ENCODE measurements at places on chromosomes 4 and X.
A peak's percentile ranks its signal among the peaks of the same experiment; 100 is the strongest.

DNA sequence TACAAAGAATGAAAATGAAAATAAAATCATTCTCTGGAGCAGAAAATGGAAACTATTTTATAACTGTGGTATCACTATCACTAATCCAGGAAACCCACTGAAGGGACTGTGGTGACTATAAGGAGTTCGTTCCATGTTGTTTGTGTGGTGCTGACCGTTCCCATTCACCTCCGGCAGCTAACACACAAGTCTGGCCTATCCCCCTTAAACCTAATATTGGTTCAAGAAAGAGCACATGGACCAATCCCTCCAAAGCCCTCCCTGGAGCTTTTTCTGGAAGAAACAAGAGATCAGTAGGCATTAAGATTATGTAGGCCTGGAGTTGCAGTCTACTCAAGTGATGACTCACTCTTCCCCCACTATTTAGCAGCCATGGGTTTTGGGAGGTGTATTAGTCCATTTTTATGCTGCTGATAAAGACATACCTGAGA is 25.9 kb upstream of the FAM241A start:
- DNase-seq = peak; percentile 3

DNA sequence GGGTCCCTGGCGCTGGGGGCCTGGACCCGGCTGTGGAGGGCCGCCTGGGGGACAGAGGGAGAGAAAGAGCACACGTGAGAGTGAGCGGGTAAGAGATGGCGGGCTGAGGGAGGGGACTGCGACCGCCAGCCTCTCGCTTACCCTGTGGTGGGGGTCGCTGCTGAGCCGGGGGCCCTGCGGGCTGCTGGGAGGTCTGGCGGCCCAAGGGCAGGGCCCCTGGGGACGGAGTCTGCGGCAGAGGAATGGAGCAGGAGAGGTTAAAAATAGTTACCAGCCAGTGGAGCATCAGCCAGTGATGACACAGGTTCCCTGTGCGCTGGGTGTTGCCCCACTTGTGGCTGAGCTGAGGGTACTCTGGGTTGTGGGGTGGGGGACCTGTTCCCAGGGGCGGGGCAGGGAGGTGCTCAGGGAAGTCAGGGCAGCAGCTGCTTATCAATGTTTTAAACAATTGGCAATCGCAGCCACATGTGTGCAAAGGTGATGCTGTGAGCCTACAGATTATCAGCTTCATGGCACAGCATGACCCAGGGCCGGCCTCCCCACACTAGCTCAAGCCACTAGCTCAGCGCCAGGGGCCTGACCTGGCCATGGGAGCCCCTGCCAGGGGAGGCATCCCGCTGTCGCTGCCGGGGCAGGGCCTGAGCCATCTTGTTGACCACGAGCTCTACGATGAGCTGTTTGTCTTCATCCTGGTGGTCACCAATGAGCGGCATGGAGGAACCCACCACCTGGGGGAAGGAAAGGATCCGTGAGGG is 7.5 kb upstream of the TIMP1 start:
- no peak for DNase-seq

DNA sequence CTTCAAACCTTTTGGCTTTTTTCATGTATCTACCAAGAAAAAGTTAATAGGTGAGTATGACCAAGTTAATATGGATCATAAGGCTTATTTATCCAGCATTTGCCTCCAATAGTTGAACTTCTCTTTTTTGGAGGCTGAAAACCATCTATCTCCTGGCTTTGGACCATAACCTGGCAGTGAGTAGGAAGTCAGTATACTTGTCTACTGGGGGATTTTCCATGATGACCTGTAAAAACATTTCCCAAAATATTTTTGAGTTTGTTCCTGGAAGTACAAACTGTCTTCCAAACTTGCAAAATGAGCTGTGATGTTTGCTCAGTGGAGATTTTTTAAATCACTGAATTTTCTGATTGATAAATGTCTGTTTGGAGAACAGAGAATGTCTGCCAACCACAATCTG is 349.9 kb downstream of the FAM47B start:
- no peak for DNase-seq

DNA sequence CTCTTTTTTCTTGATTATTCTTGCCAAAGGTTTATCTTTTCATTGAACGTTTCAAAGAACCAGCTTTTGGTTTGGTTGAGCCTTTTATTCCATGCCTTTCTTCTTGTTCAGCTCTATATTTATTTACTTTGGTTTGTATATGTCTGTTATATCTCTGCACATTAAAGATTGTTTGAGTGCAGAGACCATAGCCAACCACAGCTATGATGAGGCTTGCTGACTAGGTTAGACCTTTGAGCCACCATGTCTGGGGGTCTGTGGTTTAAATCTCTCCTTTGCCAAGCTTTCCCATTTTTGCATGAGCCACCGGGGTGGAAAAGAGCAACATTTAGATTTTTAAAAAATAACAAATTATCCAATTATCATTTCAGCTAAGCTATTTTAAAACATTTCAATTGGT is 96.1 kb downstream of the NHS start:
- DNase-seq = no peak

DNA sequence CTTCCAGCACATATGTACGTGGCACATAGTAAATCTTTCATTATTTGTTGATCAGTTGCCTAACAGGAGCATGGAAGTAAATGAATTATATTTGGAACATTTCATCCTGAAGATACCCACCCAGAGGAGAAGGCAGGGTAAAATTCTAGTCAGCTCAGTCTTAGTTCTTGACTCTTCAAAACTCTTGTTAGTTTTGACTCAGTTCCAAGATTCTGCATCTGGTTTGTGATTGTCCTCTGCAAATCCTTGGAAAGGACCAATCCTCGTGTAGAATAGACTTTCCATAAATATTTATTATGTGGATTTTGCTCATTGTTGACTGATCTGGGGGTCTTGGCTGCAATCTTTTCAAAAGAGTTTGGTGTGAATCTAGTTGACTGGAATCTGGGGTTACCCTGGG is 257.5 kb upstream of the FAT1 start:
- no peak for DNase-seq

- DNase-seq = no peak
Measured at GRCh38 chrX:39811376-39811775, 286.4 kb downstream of the BCOR start.

DNA sequence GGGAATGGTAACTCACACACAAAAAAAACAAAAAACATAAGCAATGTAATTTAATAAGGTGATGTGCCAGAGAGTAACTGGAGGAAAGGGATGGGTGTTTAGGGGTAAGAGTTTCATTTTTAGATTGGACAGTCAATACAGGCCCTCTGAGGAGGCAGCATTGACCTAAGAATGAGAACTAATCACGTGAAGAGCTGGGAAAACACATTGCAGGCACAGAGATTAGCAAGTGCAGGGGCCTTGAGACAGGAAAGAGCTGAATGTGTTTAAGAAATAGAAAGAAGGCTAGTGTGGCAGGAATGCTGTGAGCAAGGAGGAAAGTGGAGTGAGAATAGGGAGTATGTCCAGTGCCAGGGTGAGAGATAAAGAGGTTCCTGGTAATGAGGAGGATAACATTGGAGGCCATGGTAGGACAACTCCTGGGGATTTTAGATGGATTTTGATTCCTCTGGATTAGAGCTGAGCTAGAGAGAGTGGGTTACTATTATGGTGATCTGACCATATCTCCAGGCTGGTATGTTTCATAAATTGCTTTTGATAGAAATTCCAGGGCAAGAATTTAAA is 17.6 kb downstream of the PDLIM5 start:
- DNase-seq = no peak

GRCh38 chr4:16000708-16001483 is 37.9 kb upstream of the FGFBP2 start:
- DNase-seq = no peak

DNA sequence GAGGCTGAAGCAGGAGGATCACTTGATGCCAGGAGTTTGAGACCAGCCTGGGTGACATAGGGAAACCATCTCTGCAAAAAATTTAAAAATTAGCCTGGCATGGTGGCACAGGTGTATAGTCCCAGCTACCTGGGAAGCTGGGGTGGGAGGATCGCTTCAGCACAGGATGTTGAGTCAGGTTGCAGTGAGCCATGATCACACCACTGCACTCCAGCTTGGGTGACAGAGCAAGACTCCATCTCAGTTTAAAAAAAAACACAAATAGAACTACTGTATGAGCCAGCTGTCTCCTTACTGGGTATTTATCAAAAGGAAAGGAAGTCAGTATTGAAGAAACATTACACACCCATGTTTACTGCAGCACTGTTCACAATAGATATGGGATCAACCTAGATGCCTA is 138.7 kb downstream of the RAP1GDS1 start:
- no peak for DNase-seq

GRCh38 chr4:155738548-155738947 is 20.3 kb upstream of the GUCY1B1 start:
- DNase-seq = no peak

DNA sequence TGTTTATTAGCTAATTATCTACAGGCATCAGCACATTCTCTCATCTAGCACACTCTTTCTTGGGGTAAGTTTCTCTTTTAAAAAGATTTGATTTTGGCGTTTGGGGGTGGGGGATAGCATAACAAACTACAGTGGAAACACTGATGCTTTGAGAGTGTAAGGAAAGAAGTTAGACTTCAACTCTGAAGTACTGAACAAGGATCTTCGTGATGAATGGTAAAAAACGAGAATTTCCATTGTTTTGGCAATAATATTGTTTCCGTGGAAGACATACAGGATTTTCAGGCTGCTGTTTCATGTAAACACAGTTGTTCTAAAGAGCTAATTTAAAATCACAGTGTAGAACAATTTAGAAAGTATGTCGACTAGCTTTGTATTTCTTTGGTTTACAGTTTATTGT is 451 bp downstream of the LPAR4 start:
- no peak for DNase-seq

DNA sequence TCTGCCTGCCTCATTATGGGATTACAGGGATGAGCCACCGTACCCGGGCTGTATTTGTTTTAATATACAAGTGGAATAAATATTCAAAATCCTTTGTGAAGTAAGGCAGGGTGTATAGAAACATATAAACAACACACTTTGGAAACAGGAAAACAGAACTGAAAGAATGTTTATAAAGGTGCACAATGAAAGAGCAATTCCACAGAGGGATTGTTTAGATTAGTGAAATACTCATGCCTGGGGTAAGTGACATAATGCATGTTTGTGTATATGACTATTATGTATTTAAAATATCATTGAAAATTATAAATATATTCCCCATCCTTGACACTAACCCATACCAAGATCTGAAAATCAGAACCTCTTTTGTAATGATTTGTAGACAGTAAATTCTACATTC is 45.0 kb upstream of the NR3C2 start:
- no peak for DNase-seq

DNA sequence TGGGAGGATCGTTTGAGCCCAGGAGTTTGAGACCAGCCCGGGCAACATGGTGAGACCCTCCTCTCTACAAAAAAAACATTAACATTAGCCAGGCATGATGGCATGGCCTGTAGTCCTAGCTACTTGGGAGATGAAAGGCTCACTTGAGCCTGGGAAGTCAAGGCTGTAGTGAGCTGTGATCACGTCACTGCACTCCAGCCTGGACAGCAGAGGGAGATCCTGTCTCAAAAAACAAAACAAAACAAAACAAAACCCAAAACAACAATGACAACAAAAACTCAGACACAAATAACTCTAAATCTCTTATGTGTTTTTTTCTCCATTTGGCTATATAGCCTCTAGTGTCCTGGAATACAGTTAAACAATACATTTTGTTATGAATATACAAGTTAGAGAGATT is 127.3 kb upstream of the STK26 start:
- no peak for DNase-seq

GRCh38 chr4:88792821-88793220 is 95.2 kb upstream of the NAP1L5 start:
- no peak for DNase-seq

GRCh38 chr4:7390336-7390735 is 44.4 kb downstream of the PSAPL1 start:
- no peak for DNase-seq

GRCh38 chrX:95675011-95675410 is 1009.6 kb upstream of the DIAPH2 start:
- DNase-seq = no peak

GRCh38 chr4:86283371-86283770 is 76.5 kb downstream of the MAPK10 start:
- no peak for DNase-seq

DNA sequence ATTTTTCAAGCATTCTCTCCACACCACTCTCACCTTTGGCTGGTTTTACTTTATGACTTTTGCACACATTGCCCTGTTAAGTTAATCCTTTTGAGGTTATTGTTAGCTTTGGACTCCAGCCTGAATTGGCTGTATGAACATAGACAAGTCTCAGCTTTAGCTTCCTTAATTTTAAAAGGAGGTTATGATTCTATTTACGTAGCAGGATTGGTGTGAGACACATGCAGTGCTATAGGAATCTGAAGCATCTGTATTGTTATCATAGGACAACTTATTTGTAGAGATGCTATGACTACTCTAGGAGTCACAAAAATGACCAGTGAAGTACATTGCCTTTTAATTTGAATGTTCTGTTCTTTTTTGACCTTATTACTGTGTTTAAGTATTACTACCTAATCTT is 15.7 kb downstream of the PGAM4 start:
- no peak for DNase-seq

GRCh38 chrX:347351-348117 is 28.9 kb upstream of the GTPBP6 start:
- DNase-seq = no peak

- DNase-seq = no peak
Measured at GRCh38 chrX:155009994-155010472, 12.5 kb downstream of the F8 start.

DNA sequence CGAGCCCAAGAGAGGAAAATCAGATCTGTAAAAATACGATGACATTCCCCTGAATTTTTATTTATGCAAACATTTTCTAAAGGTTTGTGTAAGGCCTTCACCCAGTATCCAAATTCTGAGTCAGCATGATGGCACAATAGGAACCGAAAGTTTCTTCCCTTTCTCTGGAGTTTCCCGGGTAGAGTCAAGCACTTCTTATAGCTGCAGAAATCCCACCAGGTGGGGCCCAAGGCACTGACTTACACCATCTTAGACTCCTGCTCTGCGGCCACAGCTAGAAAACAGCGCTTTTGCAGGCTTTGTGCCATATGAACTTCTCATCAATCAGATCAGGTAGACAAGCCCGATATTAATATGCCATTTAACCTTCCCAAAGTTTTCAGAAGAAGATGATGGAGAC is 13.4 kb downstream of the LEF1 start:
- DNase-seq = no peak

DNA sequence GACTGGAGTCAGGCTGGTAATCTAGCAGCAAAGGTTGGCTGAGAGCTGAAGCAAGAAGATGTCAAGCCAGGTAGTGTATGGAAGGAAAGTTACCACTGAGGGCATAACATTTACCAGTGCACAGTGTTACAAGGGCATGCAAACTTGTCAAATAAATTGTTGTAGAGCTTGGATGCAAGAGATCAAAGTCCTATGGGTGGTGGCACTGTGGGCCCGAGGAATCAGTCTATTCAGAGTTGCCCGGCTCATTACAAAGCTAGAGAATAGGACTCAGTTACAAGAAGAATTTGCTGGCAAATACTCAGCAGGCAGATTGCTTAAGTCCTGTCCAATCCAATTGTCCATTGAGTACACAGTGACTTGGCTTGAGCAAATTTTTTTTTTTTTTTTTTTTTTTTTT is 2043.8 kb downstream of the ARAP2 start:
- DNase-seq = no peak

GRCh38 chrX:38807873-38808272 is 6.6 kb downstream of the MID1IP1 start:
- DNase-seq = no peak
